Nephron progenitor cell (in vitro differentiated cells): ENCODE measurements at places on chromosomes 1 and 21.
A peak's percentile ranks its signal among the peaks of the same experiment; 100 is the strongest.

- peak; percentile 80 for DNase-seq
These were observed at the start of gene DNAH14 for GRCh38 chr1:224929335-224930237. Gene DNAH14, plus strand, starts transcription at chr1:224929675. Its CDS starts 23,028 bp downstream, at chr1:224952703.

DNA sequence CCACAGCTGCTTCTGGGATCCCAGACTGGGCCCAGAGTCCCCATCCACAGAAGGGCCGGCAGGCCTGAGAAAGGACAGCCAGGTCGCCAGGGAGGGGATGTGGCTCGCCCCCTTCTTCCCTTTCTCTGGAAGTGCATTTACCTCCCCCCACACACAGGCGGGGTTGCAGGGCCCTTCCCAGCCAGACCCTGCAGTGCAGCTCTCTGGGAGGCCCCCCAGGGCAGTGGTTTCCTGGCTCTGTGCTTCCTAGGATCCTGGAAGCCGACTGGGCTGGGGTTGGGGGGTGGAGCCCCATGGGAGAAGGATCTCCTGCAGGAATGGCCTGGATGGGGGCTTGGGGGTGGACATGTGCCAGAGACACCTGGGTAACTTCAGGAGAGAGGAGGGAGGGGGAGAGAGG, 4.2 kb upstream of the COL6A1 start:
- no peak for DNase-seq

GRCh38 chr1:215889871-215890270, 322.8 kb downstream of the KCTD3 start:
- no peak for DNase-seq

DNA sequence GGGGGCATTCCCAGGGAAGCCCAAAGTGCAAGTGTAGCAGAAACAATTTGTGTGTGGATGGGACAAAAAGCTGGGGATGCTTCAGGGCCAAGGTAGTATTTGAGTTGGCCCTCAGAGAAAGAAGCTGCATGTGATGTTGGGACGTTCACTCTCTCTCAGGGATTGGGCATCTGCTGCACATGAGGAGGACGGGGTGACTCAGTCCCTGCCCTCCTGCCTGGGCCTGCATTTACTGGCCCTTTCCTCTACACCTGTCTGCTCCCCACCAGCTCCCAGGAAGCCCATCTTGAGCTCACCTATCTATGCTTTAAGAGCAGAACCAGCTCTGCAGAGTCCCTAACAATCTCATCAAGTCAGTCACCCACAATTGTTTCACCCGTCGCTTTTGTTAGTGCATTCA, 23.5 kb upstream of the MPZL1 start:
- DNase-seq: no peak

DNA sequence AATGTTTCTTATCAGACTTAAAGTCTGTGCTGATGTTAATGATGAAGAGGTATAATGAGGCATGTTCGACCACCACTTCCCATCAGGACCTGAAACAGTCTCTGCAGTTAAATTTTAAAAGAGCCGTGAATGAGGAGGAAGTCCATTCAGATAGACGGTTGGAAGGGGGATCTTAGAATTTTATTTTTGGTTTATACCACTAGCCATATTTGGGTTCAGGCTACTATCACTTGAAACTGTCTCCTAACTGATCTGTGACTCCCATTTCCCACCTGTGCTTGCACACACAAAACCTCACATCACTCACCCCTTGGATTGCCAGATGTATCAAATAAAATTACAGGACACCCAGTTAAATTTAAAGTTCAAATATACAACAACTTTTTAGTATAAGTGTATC, 9.9 kb upstream of the ANKRD13C start:
- no peak for DNase-seq

- DNase-seq: no peak
These were observed 335.2 kb upstream of the BEND5 start for GRCh38 chr1:49111931-49112330.

DNA sequence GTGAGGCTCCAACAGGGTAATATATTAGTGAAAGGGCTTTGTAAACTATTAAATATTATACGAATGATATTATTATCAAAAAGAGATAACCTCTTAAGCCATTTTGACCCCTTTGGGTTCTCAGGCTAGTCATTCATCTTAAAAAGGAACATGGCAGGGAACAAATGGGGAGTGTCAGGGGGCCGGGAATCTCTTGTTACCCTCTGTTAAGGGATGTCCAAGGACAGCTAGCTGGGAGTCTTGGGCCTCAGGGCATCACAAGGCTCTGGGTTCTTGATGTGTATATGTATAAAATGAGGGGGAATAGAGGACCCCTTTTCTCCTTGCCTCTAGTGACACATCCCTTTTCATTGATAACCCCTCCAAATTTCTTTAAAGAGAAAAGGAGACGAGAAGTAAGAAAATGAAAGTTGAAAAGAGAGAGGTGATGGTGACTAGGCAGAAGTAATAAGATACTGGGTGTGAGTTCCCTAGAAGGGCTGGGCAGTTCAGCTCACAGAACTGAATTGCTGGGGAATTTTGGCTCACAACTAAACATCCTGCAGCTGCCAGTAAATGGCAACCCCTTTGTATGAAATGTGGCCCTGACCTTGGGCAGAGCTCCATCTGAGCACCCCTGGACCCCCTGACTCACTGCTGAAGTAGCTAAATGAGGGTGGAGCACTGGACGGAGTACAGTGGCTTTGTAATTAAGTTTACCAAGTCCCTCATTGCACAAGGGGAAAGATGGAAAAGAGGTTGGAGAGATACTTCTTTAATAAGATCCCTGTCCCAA, 20.0 kb upstream of the ZNF326 start:
- no peak for DNase-seq

GRCh38 chr1:207134581-207134980, 30.5 kb downstream of the C4BPA start:
- DNase-seq: no peak

DNA sequence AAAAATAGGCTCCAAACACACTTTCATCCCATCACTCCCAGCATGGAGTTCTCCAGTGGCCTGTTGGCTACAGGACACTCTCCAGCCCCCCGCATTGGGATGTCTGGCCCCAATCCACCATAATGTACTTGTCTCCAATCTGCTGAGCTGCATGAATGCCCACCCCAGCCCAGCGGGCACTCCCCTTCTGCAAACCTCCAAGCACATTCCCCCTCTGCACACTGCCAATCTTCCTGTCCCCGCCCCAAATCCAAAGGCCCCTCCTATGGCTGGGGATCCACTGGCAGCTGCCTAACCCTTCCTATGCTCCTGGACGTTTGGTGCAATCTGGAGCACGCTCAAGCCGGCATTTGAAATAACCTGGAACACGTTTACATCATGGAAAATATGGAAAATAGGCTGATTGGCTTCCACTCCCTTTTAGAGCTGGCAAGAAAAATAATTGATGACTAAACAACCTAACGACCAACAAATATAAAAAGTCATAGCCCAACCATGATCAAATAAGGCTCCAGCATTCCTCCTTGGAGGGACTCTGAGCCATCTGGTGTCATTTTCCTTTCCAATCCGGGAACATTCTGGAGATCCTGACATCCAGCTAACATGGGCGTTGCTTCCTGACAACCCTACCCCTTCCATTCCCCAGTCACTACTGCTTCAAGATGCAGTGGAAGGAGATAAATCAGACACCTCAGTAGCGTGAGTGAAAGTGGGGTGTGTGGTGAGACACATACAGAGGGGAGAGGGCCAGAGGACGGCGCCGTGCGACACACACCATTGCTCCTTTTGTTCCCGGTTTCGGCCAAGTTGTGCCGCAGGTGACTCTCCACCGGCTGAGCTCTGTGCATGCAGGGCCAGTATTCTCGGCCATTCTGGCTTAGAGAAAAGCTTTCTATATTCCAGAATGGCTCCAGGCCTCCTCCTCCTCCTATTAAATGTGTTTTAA, 41.6 kb downstream of the PDE9A start:
- no peak for DNase-seq

- DNase-seq: no peak
These were observed 141.0 kb downstream of the RPS6KC1 start for GRCh38 chr1:213192026-213192425.

DNA sequence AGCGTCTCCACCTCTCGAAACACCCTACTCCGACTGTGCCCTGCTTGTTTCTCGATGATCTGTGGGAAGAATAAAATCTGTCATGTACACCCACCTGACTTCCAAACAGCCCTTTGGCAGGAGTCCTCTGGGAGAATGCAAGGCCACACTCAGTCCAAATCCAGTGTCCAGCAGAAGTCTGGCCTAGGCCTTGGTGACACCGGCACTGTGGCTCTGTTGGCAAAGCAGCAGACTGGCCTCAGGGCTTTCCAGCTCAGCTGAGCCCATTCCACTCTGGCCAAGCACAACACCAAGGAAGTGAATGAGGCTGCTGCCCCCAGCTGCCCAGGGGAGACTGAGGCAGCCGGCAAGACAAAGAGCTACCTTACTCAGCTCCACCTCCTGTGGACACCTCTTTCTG, 25.1 kb upstream of the KNCN start:
- DNase-seq: no peak
